ENCODE measurements at places on chromosomes 12 and 14.
A peak's percentile ranks its signal among the peaks of the same experiment; 100 is the strongest.

- no peak for DNase-seq
Measured at GRCh38 chr12:119877639-119877948, 474 bp upstream of the CIT start.

DNA sequence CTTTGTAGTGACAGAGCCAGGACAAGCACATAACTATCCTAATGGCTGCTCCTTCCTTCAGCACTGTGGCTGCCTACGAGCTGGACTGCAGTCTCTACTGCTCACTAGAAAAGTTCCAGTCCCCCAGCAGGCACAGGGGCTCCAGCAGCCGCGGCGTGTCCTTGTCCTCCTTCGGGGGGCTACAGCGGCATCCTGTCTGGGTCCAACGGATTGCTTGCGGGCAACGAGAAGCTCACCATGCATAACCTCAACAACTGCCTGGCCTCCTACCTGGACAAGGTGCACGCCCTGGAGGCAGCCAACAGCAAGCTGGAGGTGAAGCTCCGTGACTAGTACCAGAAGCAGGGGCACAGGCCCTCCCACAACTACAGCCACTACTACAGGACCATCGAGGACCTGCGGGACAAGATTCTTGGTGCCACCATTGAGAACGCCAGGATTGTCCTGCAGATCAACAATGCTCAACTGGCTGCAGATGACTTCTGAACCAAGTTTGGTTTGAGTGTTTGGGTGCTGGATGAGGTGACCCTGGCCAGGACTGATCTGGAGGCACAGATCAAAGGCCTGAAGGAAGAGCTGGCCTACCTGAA is 169.4 kb downstream of the NDUFA12 start:
- DNase-seq: no peak

- no peak for DNase-seq
Measured at GRCh38 chr12:103769240-103769945, 71.6 kb downstream of the NT5DC3 start.

GRCh38 chr12:26130728-26131127 is 5.9 kb upstream of the BHLHE41 start:
- no peak for DNase-seq

DNA sequence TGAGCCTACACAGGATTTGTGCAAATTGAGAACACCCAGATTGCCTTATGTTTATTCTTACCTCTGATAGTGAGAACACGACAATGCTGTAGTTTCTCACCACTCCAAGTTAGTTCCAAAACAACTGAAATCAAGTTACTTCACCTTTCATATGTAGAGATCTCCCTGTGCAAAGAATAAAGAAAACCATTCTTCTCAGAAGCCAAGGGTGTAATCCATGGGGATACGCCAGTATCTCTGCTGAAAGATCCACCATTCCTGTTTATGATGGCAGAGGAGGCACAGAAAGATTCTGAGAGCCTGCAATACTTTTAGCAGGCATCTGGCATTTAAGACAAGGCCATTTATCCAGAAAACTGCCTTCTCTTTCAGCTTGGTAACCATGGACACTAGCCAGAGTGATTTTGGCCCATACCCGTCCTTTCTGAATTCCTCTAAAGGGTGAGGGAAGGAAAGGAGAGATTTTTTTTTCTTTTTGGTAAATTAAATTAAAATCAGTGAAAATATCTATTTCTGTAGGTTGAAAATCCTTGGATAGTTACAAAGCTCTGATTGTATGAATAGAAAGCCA is 355.4 kb upstream of the FAR2 start:
- peak; percentile 31 for DNase-seq

DNA sequence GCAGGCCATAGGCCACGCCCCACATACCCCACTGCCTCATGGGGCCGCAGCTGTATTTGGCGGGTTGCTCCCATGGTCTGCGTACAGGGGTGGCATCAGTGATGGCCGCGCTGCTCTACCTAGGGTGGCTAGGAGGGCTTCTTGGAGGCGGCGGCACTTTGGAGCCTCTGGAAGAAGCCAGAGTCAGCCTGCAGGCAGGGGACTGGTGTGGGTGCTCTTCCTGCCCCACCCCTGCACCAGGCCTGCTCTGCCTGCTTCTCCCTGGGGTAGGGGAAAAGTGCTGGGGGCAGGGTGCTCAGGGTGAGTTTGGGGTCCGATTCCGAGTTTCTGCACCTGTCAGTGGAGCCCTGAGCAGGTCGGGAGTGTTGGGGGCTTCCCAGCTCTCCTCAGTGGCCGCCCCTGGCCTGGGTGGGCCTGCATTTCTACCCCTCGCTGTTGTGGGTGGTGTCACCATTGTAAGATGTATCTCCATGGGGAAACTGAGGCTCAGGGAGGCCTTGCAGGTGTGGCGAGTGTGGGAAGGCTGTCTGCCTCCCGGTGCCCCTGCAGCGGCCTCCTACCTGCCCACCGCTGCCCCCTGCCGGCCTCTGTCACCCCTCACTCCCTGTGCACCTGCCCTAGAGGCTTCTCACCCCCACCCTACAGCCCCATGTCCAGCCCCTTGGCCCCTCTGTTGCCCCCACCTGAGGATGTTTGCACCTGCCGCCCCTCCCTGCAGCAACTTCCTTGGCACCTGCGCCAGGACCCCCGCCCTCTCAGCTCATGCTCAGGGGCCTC is 5.5 kb downstream of the CEP170B start:
- DNase-seq: no peak

- no peak for DNase-seq
Measured at GRCh38 chr14:22540811-22541360, 48.1 kb downstream of the DAD1 start.

- no peak for DNase-seq
Measured at GRCh38 chr12:1630133-1630826, 1.2 kb downstream of the WNT5B start.

GRCh38 chr12:72535212-72535990 is 263.2 kb downstream of the TRHDE start:
- no peak for DNase-seq

DNA sequence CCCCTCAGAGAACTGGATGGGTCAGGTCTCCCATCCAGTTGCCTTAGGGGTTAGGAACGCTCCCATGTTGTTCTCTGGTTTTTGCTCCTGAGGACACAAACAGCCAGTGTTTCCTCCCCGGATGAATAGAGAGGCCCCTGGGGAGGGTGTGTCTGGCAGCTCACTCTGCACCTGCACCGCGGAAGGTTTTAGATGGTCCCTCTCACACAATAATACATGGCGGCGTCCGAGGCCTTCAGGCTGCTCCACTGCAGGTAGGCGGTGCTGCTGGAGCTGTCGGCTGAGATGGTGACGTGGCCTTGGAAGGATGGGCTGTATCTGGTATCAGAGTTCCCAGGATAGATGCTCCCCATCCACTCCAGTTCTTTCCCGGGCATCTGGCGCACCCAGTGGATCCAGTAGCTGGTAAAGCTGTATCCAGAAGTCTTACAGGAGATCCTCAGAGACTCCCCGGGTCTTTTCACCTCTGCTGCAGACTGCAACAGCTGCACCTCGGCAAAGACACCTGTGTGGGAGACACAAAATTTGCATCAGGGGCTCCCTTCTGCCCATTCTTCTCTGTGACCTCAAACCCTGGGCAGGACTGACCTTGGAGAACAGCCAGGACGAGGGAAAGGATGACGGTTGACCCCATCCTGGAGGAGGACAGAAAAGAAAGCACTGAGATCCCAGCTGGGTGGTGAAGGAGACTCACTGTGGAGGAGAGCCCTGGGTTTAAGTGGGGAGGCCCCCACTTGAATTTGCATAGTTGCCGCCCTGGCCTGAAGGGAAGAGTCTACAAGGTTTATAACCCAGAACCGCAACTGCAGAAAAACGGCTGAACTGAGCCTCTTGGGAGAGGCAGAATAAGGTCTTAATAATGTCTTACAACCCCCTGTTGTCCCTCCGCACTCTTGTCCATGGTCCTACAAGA is 1324.8 kb downstream of the TMEM121 start:
- DNase-seq: no peak

- DNase-seq: no peak
Measured at GRCh38 chr12:12564911-12565310, 2.2 kb upstream of the DUSP16 start.

DNA sequence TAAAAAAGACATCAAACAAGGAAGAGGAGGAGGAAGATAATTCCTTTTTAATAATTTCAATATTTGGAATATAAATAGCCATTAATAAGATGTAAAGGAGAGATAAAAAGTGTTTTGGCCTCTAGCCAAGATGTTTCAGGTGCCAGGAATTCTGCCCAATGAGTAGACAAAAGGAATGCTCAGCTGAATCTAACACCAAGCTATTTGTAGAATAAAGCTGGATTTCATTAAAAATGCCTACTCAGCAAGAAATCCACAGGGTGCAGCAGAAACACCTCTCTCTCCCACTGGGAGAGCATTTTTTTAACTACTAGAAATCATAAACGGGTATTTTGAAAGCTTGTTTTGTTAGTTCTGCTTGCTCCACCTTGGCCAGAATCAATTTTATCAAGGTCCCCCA is 4.1 kb upstream of the STAB2 start:
- DNase-seq: no peak

DNA sequence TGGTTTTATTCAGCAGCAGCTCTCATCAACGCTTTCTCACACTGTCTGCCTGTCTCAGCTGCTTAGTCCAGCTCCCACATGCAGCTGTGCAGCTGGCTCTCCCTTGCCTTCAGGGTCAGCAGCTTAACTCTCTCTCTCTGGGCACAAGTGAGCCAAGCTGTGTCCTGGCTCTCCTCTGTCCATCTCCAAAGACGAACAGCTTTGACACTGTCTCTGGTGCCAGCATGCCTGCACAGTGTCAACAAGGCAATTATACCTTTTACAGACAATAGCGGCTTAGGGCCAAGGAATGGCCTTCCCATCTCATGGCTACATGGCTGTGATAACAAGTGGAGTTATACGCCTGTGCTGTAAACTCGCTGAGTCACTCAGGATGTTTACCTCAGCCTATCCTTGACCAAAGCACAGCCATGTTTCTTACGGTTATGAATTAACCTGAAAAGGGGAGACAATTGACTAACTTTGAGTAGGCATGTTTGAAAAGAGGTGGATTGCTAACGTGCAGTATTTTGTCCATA is 38.4 kb upstream of the MANSC4 start:
- DNase-seq: no peak

GRCh38 chr12:71958993-71959578 is 20.4 kb downstream of the TPH2 start:
- no peak for DNase-seq

DNA sequence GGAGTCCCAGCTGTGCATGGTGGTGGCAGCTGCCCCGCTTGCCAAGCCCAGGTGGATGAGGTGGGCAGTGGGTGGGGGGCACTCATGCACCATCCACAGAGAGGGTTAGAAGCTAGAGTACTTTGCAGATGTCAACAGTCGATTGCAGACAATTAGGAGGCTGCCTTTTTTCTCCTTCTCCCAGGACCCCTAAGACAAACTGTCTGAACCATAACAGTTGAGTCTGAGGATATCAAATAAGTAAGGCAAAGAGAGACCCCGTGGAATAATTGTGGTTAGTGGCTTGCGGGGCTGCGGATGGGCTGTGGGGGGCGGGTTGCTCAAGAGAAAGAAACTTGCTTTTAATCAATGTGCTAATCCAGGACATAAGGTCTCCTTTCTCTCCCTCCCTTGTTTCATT is 926.2 kb downstream of the VRK1 start:
- DNase-seq: no peak

DNA sequence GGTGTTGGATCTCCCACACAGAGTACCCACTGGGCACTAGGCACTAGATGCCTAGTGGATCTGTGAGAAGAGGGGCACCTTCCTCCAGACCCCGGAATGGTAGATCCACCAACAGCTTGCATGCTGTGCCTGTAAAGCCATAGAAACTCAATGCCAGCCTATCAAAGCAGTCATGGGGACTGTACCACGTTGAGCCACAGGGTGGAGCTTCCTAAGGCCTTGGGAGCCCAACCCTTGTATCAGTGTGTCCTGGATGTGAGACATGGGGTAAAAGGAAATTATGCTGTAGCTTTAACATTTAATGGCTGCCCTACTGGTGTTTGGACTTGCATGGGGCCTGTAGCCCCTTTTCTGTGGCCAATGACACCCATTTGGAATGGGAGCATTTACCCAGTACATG is 1024.9 kb downstream of the TMEM121 start:
- DNase-seq: no peak

DNA sequence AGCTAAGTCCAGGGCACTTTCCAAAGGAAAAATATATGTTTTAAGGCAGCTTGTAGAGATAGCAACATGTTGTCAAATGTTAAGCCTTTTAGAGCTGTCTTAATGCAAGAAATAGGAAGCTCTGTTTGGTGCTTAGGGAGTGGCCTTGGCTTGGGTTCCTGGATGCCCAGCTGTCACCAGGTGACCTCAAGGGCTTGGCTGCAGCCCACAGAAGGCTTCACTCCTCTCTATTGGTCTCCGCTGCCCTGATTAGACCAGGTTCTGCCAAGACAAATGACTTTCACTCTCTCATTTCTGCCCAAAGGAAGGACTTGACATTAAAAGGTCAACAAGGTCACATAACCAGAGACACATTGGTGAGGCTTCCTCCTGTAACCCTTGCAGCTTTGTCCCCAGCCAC is 76.8 kb downstream of the WSCD2 start:
- DNase-seq: no peak

- DNase-seq: no peak
Measured at GRCh38 chr12:57575771-57576612, 15.0 kb upstream of the PIP4K2C start.

DNA sequence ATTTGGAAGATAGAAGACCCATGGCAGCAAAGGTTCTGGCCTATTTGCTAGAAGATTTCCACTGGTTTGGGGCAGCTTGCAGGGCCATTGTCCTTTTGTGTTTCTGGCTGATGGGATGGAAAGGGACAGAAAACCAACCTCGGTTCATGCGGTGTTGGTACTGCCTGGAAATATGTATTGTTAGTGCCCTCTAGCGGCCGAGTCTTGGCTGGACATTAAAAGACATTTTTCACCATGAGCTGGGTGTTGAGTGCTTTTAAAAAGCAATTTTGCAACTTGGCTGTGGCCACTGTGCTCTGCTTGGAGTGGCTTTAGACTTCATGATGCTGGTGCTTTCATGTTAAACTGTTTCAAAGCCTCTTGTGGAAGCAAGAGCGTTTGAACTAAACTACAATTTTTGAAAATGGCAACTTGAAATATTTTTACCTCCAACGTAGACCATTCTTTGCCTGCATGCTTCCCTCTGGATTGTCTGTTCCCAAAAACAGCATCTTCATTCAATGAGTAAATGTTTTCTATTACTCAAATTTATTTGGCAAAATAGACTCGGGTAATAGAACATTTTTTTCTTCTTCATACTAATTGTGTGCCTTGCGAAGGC is 102.7 kb upstream of the TBX5 start:
- DNase-seq: peak; percentile 40

Measured in foreskin melanocyte (primary cell).